Suppressor macrophage treated with lipopolysaccharide for 1 hour (primary cell): ENCODE measurements at places on chromosomes 3 and 15.

GRCh38 chr3:13795816-13796215, 84.1 kb downstream of the WNT7A start:
- no peak for DNase-seq

GRCh38 chr3:171133337-171133736, 106.8 kb upstream of the SLC2A2 start:
- no peak for DNase-seq

DNA sequence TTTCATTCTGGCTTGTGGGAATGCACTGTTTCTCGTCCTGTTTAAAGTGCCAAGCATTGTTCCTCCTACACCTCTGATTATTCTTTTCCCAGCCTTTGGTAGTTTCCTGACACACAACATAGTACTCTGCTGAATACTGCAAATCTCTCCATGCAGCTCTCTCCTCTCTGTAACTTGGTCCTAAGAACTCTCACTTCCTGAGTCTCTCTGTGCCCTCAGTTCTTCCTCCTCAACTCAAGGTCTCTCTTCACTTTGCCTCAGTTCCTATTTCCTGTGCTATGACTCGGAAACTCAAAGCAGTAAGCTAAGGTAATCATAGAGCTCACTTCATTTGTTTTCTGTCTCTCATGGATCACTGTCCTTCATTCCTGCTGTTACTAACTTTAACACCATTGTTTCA, 113.4 kb downstream of the ZNF280D start:
- no peak for DNase-seq

GRCh38 chr3:158419820-158420653, 151.0 kb upstream of the MLF1 start:
- no peak for DNase-seq

GRCh38 chr3:54213907-54214306, 91.6 kb downstream of the CACNA2D3 start:
- no peak for DNase-seq

- peak; percentile 86 for DNase-seq
Measured at GRCh38 chr3:187743195-187744141, 1.8 kb downstream of the BCL6 start.

- DNase-seq: no peak
Measured at GRCh38 chr3:49668861-49669260, 5.3 kb upstream of the APEH start.

DNA sequence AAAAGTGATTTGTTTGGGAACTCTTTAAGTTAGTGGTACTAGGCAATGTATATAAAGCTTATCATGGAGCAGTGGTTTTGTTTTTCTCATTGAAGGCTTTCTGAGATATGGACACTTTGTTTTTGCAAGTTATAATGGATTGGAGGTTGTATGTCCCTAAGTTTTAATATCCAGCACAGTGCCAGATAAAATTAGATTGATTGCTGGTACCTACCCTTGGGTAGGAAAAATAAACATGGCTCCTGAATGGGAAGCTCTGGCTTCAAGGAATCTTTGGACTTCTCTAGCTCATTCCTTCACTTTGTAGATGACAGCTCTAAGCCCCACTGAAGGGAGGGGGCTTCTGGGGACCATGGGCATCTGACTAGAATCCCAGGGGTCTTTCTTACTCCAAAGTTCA, 81.8 kb upstream of the SKOR1 start:
- no peak for DNase-seq

- DNase-seq: peak; percentile 78
Measured at GRCh38 chr15:39400821-39401550, 179.9 kb upstream of the THBS1 start.

GRCh38 chr3:30124435-30125370, 481.7 kb upstream of the TGFBR2 start:
- DNase-seq: no peak

- no peak for DNase-seq
Measured at GRCh38 chr3:120022729-120023128, 71.5 kb downstream of the GSK3B start.

DNA sequence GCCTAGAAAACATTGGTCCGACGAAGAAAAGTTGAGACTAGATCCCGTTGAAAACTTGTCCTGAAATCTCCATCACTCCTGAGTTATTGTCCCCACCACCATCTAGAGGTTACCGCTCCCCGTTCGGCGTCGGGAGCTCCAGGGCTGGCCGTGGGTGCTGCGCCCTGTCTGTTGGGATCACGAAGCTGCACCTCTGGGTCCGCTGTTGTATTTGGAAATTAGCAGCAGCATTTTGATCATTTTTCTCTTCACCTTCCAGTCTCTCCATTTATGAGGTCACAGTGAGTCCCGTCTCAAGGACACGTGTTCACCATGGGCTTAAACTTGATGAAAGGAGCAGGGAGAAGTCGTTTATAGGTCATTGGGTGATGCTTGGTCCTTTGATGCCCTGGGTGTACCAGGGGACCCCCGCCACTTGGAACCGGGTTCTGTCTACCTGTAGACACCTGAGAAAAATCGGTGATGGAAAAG, 565 bp downstream of the MANF start:
- peak; percentile 17 for DNase-seq

- peak; percentile 44 for DNase-seq
Measured at GRCh38 chr3:172846103-172846561, 95.6 kb downstream of the ECT2 start.

- DNase-seq: peak; percentile 83
Measured at GRCh38 chr3:134487406-134487805, 1.5 kb downstream of the CEP63 start.

DNA sequence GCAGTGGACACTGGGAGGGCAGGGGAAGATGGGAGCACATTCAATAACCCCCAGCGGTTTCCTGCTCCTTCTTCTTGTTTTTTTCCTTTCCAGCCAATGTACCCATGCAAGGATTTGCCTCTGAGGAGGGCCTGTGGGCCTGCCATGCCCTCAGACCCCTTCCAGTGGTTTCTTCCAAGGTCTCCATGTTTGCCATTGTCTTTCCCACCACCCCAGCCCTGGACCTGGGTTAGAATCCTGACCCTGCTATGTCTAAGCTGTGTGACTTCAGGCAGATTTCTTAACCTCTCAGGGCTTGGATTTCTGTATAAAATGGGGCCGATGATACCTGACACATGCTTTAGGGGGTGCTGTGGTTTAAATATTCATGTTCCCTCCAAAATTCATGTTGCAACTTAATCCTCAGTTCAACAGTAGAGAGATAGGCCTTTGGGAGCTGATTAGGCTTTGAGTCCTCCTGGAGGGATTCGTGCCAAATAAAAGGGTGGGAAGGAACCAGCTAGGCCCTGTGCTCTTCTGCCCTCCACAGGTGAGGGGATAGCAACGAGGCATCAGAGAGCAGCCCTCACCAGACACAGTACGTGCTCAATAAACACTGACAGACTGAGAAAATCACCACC, 46.3 kb upstream of the FLNB start:
- peak; percentile 46 for DNase-seq

DNA sequence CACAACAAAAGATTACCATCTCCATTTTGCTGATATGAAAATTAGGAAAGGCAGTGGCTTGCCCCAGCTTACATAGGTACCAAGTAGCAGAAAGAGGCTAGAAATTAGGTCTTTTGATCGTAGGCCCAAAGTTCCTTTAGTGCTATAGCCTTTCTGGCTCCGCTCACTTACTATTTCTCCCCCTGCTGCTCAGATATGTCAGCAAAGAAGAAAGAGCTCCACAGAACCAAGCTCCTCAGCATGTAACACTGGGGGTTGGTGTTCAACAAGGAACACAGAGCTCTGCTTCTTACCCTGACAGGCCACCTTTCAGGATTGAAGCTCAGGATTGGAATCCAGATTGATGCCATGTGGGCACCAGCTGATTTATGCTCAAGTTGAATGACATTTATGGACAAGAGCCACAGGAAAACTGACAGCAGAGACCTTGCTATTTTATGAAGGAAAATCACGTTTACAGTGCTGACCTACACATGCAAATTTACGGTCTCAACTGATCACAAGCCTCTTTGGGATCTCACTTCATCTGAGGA, 6.1 kb upstream of the IL12A start:
- no peak for DNase-seq

DNA sequence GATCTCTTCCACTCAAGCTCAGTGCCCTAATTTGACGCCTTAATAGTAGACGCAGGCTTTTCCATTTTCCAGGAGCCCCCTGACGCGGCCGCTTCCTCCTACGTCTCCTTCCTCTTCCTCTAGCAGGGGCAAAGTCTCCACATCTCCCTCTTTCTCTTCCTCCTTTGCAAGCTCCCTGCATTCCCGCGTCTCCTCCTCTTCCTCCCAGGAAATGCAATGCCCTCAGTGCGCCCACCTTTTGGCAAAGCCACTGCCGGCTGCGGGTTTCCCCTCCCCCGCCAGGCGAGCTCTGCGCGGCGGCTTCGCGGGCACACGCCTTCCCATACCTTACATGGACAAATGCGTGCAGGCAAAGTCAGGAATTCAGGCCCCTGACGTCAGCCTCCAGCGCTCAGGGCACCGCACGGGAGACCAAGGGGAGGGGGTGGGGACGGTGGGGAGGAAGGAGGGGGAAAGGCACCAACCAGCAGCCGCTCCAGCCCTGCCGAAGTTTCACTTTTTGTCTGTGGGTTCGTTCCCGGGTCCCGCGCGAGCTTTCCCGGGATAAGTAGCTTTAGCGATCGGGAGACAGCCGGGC, 432 bp upstream of the LPP start:
- peak; percentile 71 for DNase-seq

DNA sequence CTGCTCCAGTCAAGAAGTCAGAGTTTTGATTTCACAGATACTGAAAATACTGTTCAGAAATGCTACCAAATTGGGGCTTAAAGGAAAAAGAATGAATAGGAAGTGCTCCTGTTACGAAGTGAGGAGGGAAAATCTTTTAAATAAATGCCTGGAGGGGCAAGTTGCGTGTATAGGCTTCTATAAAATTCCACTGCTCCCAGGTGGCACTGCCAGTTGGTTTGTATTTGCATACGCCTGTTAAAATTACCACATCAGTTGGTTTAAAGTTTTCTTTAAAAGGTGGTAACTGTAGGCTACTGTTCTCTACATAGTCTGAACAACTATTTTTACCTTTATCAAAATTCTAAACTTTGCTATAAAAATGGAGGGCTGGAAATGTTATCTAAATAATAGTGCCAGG, 123.5 kb downstream of the DLG1 start:
- no peak for DNase-seq
